ENCODE measurements at places on chromosomes 4 and X.
A peak's percentile ranks its signal among the peaks of the same experiment; 100 is the strongest.

DNA sequence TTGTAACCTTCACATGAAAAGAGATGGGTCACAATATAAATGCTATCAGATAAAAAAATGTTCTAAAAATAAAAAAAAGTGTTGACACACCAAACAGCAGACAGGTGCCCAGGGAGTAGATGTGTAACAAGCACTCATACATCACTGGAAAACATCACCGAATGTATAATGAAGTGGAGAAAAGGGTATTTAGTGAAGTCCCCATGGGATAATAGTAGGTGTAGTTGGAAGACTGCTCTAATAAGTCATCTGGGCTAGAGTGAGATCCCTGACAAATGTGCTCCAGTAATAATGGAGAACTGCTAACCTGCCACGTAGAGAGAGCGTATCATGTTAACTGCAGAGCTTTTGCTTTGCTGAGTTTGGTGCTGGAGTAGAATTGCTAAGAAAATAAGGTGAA is 152.0 kb downstream of the GRIA2 start:
- no peak for DNase-seq

DNA sequence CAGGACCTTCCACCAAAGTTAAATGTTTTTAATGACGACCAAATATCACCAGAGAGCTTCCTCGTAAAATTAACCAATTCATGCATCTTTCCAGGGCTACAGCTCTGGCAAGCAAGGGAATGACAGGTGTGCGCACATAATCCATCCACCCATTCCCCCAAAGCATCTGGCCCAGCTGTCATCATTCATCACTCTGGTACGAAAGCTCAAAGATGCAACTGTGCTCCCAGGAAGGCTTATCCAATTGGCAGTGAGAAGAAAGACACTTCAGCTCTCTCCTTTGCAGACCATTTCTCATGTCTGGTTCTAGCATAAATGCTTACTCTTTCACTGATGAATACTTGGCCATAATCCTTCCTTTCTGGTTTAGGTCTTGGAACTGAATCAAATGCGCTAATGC is 139.2 kb downstream of the NSUN7 start:
- DNase-seq, result no peak

GRCh38 chrX:111100191-111100590 is 4.2 kb downstream of the PAK3 start:
- peak; percentile 8 for DNase-seq

- DNase-seq, result no peak
These were observed 511 bp upstream of the MAP9 start for GRCh38 chr4:155377276-155377675.

GRCh38 chr4:184147858-184148737 is 69.6 kb downstream of the ENPP6 start:
- DNase-seq, result no peak

- DNase-seq, result no peak
These were observed 578.7 kb upstream of the PABPC4L start for GRCh38 chr4:134780244-134780643.

GRCh38 chrX:30892591-30892990 is 3.5 kb upstream of the TAB3 start:
- no peak for DNase-seq

DNA sequence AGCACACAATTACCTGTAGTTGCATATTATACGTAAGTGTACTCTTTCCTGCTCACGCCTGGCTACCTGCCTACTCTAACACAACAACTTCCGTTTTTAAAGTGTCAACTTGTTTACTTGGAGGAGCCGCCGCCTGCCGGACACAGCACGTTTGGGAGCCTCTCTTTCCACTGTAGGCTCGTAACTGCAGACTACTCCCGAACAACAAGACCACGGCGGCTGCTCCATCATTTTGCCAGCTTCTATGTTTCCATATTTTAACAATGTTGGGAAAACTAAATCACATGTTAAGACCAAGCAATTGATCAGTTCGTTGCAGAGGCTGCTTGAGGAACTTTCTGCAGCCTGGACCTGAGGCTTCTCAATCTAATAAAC is 841 bp downstream of the MTNR1A start:
- no peak for DNase-seq

DNA sequence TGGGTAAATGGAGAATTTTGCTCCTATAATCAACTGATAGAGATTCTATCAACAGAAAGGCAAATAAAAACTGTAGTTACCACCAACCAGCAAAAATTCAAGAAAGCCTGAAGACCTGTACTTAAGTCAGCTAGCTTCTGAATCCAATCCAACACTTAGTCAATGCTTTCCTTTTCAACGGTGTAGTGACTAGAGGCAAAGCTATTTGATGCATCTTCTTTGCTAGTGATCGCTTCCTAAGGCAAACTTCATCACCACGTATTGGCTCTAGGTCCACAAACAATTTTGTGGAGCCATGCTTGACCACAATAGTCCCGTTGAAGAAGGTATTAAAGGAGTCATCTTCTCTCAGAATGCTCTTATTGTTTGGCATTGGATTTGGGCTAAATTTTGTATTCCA is 25.0 kb upstream of the UBA6 start:
- no peak for DNase-seq

- no peak for DNase-seq
These were observed 38.8 kb upstream of the AFAP1 start for GRCh38 chr4:7978489-7978888.

DNA sequence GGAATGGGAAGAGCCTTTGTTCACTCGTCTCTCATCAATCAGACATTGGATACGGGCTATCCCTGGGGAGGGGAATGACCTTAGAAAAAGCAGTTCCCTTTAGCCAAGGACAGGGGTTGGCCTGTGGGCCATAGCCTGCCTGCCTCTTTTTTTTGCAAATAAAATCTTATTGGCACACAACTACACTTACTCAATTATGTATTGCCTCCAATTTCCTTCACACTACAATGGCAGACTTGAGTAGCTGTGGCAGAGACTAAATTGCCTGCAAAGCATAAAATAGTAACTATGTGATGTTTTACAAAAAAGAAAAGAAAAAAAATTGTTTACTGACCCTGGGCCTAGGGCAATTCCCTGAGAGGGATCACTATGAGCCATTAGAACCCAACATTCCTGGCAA is 23.4 kb downstream of the PPP1R2C start:
- DNase-seq, result no peak

DNA sequence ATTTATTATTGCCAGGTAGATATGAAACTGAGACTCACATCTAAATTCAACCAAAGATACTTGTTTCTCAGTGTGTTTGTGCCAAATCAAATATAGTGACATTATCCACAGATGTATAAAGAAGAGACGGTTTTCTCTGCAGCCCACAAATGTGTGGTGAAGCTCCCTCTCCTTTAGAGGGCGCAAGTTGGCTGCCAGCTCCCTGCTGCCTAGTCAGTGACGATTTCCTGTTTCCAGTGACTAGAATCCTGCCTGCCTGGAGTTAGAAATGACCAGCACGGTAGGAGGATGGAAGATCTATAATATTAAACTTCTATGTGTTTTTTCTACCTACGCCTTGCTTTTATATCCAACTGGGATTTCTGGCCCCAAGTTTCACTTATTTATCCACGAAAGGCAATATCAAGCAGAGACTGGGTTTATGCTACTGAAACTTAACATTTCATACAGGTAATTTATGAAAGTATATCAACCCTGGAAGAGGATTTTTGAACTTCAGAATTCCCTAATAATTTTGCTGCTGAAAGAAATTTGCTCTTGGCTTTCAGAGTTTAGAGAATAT is 1793.7 kb upstream of the TENM3 start:
- peak; percentile 12 for DNase-seq

DNA sequence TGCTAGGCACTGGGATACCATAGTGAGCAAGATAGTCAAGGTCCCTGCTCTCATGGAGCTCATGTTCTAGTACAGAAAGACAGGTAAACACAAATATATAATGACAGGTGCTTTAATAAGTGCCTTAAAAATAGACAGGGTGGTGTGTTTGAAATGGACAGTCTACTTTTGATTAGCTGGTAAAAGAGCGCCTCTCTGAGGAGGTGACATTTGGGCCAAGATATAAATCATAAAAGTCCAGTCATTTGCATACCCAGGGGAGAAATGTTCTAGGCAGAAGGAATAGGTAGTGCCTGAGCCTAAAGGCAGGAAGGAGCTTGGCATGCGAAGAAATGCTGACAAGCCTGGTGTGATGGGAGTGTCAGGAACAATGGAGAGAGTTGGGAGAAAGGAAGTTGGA is 83.6 kb downstream of the DNAAF6 start:
- no peak for DNase-seq

GRCh38 chr4:187491959-187492358 is 503.6 kb upstream of the ZFP42 start:
- DNase-seq, result no peak

GRCh38 chr4:143606480-143606879 is 93.0 kb downstream of the SMARCA5 start:
- no peak for DNase-seq

DNA sequence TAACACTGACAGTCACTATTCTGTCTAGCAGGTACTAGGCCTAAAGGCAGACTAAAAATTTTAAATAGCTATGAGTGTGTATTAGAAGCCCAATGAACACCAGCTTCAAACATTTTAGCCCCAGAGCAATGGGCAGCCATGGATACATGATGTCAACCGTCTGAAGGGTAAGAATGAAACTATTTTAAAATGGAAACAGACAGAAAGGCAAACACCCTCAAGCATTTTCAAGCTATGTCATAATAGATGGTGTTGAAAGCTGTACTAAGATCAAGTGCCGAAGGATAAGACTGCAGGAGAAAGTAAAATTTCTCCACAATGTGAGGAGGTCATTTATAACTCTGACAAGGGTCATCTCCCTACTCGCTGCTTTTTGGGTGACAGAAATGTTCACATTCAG is 225.0 kb downstream of the COL25A1 start:
- DNase-seq, result no peak

DNA sequence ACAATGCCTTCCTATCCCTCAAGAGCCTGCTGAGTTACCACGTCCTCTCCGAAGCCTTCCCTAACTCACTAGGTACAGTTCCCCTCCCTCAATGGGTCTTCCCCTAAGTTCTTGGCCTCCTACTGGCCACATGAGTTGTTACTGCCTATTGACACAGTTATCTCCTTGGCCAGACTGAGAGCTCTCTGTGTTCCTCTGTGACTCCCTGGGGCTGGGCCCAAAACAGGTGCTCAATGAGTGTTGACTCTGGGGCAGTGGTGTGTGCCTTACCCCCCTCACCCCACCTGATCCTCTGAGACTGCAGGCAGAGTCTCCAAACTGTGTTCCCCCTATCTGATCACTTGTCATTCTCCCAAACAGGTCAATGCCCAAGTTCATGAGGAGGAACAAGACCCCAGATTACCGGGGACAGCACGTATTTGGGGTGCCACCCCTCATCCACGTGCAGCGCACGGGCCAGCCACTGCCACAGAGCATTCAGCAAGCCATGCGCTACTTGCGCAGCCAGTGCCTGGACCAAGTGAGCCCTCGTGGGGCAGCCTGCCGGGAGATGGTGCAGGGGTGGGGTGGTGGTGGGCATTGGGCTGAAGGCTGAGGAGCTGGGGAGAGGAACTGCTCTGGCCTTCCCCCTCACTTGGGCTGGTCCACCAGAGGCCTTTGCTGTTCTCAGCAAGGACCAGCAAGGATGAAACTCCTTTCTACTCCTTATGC is 72.6 kb downstream of the STARD8 start:
- no peak for DNase-seq

GRCh38 chr4:3520276-3520675 is 11.9 kb downstream of the LRPAP1 start:
- no peak for DNase-seq

- no peak for DNase-seq
These were observed 20.3 kb downstream of the RGS12 start for GRCh38 chr4:3313139-3313538.

- DNase-seq, result no peak
These were observed 45.6 kb upstream of the GRIA3 start for GRCh38 chrX:123138473-123138872.

GRCh38 chr4:8610858-8611616 is 18.5 kb downstream of the CPZ start:
- DNase-seq, result no peak

- no peak for DNase-seq
These were observed at the start of gene GJB1 for GRCh38 chrX:71222929-71223328. GJB1 (plus strand) TSS chrX:71223224; CDS start chrX:71223708, 484 bp downstream.

- DNase-seq, result no peak
These were observed 169.9 kb upstream of the NDP start for GRCh38 chrX:44143061-44143602.

DNA sequence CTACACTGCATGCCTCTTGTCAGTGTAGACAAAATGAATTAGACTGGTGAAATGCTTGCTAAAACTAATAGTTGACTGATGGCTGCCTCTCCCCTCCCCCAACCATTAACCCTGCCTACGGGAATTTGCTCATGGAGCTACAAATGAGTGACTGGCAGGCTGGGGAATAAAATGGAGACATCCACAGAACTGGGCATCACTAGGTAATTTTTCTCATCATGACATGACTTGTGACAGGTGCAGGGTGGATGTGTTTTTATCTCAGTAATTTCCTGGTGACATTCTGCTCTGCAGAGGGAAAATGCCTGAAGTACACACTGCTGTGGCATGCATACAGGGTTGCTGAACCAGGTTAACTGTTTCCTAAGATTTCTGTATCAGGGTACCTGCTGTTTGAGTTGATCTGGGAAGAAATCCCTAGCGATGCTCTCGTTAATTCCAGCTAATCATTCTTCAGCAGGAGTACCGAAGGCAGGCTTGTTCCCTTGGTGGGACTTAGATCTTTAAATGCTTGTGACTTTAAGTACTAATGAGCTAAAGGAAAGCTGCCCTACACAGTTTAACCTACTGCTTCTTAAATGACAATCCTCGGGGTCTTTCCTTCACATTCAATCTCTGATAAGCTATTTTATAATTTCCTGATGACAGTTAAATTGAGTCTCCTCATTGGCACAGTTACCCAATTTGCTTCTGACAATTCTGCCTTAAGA is 376.3 kb upstream of the LCORL start:
- no peak for DNase-seq

DNA sequence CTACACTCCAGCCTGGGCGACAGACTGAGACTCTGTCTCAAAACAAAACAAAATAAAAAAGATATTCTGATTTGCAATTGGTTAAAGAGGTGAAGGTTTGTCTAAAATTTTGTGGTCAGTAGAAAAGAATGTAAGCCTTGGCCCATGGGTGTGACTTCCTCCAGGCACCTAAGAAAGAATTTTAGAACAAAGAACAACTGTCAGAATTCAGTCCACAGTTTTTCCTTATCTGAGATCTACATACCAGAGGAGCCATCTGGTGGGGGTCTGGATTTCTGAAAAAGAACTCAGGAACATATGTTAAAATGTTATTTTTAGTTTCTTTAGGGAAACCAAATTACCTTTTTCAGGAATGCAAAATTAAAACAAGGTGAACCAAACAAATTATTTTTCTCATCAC is 434.1 kb downstream of the ANKRD50 start:
- DNase-seq, result no peak

DNA sequence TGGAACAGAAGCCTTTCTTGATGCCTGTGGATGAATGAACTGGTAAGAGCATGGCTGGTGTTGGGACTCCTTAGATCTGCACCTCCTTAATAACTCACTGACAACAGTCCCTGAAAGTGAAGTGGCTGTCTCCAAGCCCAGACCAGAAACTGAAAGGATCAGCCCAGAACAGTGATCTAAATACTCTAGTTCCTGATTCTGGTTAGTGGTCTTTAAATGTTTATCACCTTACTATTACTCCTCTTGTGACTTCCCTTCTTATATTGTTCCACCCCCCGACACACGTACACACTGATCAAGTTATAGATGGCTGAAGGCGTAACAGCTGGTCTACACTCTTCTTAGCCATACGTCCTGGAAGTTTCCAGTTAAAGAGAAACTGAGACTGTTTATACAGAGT is 33.8 kb upstream of the ARMCX2 start:
- no peak for DNase-seq

- no peak for DNase-seq
These were observed 20.9 kb downstream of the INTS6L start for GRCh38 chrX:135541351-135541750.

All from NCI-H446 (cell line).